ENCODE measurements at places on chromosomes 12 and 14.

GRCh38 chr14:60165547-60165876 is 314 bp upstream of the DHRS7 start:
- peak; percentile 27 for ATAC-seq

GRCh38 chr14:68865542-68865941 is 72.7 kb upstream of the ZFP36L1 start:
- no peak for ATAC-seq

GRCh38 chr14:72217135-72217534 is 284.9 kb downstream of the RGS6 start:
- no peak for ATAC-seq

- ATAC-seq: peak; percentile 6
Observed at GRCh38 chr12:74538491-74539258, 1.0 kb downstream of the ATXN7L3B start.

GRCh38 chr12:45928309-45928708 is 62.1 kb downstream of the SCAF11 start:
- ATAC-seq: no peak

- no peak for ATAC-seq
Observed at GRCh38 chr12:115953450-115953849, 324.0 kb downstream of the MED13L start.

- ATAC-seq: peak; percentile 12
Observed at GRCh38 chr12:121839993-121840761, 18.5 kb downstream of the HPD start.

DNA sequence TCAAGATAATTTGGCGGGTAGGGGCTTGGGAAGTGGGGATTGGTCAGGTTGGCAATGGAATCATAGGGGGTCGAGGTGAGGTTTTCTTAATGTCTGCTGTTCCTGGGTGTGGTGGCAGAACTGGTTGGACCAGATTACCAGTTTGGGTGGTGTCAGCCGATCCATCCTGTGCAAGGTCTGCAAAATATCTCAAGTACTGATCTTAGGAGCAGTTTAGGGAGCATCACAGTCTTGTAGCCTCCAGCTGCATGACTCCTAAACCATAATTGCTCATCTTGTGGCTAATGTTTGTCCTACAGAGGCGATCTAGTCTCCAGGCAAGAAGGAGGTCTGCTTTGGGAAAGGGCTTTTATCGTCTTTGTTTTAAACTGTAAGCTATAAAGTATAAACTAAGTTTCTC is 868.4 kb downstream of the DIO2 start:
- no peak for ATAC-seq

- no peak for ATAC-seq
Observed at GRCh38 chr12:128138125-128138524, 128.8 kb upstream of the TMEM132C start.

- peak; percentile 49 for ATAC-seq
Observed at GRCh38 chr12:5912437-5913334, 32.4 kb downstream of the ANO2 start.

DNA sequence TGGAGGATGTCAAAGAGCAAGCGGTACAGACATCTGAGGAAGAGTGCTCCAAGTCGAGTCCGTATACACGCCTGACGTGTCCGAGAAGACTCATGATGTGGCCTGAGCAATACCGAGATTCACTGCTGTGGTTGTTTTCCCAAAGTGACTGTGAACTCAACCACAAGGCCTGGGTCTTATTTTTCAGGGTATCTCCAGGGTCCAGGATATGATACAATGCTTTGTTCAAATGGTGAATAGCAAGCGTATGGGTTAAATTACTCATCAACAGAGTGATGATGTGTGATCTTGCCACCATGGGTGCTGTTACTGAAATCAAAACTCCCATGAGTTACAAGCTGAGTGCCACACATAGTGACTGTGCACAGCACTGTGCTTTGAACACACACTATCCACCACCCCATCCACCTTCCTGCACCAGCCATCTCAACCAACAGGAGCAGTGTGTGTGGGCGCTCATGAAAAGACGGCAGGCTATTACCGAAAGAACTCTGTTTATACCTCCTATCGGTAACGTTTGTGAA is 109.6 kb downstream of the BCAT1 start:
- ATAC-seq: no peak

GRCh38 chr12:52442600-52443061 is 8.5 kb upstream of the KRT75 start:
- no peak for ATAC-seq

GRCh38 chr12:52280319-52280795 is 5.9 kb downstream of the KRT86 start:
- ATAC-seq: peak; percentile 67

DNA sequence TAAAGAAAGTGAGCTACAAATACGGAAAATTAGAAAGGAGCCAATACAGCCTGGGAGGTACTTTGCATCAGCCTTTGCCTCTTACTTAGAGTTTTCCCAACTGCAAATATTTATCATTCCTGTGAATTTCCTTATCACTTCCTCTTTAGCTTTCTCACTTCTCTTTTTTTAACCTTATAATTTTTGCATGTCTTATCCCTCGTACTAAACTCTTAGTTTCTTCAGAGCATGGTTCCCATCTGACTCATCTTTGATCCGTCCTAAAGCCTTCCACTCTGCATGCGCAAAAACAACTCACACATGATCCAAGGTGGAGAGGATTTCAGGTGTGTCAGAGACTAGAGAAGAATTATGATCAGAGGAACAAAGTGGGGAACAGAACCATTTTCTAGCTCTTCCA is 9.6 kb upstream of the SNAPC1 start:
- no peak for ATAC-seq

- peak; percentile 85 for ATAC-seq
Observed at GRCh38 chr12:86249851-86250250, 6.3 kb downstream of the MGAT4C start.

GRCh38 chr14:93332397-93332852 is 411 bp downstream of the BTBD7 start:
- peak; percentile 77 for ATAC-seq

- peak; percentile 69 for ATAC-seq
Observed at GRCh38 chr14:54638135-54638446, 71.2 kb downstream of the SAMD4A start.

GRCh38 chr14:62528296-62528695 is 517.0 kb downstream of the KCNH5 start:
- no peak for ATAC-seq

- no peak for ATAC-seq
Observed at GRCh38 chr12:107992870-107993451, 136.1 kb upstream of the WSCD2 start.
